ENCODE measurements at places on chromosomes 5 and 9. TPM values are rescaled to one million over a fixed set of nuclear protein-coding genes. Genes with fewer than 3 reads are reported as not detected.

DNA sequence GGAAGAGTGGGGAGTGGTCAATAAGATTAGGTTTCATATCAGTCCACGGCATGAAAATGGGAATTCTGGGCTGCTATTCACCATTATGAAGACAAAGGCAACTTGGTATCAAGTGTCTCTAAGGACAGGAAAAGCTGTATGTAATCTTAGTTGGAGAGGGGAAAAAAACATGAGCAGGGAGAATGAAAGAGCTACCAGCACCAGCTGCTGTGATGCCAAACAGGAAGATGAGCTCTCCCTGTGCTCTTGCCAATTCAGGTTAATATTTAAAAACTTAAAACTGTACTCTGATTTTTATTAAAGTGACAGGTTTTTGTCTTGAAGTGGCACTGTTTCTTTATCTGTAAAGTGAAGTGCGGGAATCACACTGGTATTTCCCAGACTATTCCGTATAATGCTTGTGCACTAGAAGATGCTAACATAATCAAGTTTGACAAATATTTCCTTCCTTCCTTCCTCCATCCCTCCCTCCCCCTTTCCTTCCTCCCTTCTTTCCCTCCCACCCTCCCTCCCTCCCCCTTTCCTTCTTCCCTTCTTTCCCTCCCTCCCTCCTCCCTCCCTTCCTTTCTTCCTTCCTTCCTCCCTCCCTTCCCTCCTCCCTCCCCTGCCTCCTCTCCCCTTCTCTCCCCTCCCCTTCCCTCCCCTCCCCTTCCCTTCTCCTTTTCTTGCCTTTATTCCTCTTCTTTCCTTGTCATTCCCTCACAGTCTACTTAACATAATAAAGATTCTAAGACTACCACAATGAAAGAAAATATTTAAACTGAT lies 1383.0 kb upstream of the C9orf72 start:
- H3K27ac ChIP-seq, result no peak overlapping the region
- no peaks in the 10 kb centered on the region for H3K27me3 ChIP-seq
- no peaks in the 10 kb centered on the region for H3K36me3 ChIP-seq
- no peaks in the 10 kb centered on the region for H3K4me1 ChIP-seq

DNA sequence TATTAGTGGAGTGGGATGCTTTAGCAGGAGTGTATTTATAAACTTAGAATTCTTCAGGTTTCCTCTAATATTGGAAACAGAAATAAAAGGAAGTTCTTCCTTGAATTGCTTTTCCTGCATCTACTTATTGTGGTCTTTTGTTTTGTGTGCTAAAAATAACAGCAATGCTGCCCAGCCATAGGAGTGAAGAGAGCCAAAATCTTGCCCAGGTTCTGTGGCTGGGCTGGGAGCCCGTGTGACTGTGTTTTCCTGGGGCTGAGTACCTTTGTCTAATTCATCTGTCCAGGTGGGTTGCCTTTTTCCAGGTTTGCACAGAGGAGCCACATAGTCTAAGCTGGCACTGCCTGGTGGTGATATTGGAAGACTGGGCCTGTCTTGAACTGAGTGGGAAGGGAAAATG lies 179.7 kb upstream of the ADAMTSL1 start:
- no peaks in the 10 kb centered on the region for H3K27me3 ChIP-seq
- H3K4me1 ChIP-seq, result no peaks in the 10 kb centered on the region
- H3K27ac ChIP-seq, result no peak overlapping the region
- no peak overlapping the region for H3K4me3 ChIP-seq

- peaks cover 16% of the 10 kb centered on the region for H3K4me1 ChIP-seq
- H3K4me3 ChIP-seq, result no peak overlapping the region
- no peak overlapping the region for H3K27ac ChIP-seq
- peaks cover 86% of the 10 kb centered on the region for H3K27me3 ChIP-seq
- H3K36me3 ChIP-seq, result no peaks in the 10 kb centered on the region
Measured at GRCh38 chr9:130936285-130937117, 2.5 kb downstream of the FIBCD1 start.

DNA sequence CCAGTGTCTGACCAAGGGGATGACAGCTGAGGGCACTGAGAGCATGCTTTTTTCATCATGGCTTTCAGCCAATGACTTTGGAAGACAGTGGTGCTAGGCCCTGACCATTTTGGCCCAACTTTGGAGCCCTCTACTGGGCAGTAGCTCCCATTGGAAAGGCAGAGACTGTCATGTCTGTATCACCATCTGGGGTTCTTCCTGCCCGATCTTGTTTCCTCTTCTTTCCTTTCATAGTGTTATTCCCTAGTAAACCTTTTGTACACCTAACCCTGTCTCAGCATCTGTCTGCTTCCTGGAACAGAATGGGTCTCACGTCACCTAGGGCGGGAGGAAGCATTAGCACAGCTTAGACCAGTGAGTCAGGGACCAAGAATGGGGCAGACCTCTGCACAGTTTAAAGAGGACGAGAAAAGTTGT lies 97.4 kb upstream of the MAST4 start:
- H3K4me1 ChIP-seq, result no peaks in the 10 kb centered on the region
- H3K27me3 ChIP-seq, result no peaks in the 10 kb centered on the region
- DNase-seq, result no peak
- H3K4me3 ChIP-seq, result no peak overlapping the region

GRCh38 chr9:8564960-8565359 lies 765.4 kb upstream of the DMAC1 start:
- H3K4me3 ChIP-seq, result no peak overlapping the region
- no peaks in the 10 kb centered on the region for H3K36me3 ChIP-seq
- no peaks in the 10 kb centered on the region for H3K27me3 ChIP-seq
- no peak for DNase-seq

Gene BRD3
- total RNA-seq, result 26.2 TPM
